ENCODE measurements at places on chromosomes 11 and 22.

DNA sequence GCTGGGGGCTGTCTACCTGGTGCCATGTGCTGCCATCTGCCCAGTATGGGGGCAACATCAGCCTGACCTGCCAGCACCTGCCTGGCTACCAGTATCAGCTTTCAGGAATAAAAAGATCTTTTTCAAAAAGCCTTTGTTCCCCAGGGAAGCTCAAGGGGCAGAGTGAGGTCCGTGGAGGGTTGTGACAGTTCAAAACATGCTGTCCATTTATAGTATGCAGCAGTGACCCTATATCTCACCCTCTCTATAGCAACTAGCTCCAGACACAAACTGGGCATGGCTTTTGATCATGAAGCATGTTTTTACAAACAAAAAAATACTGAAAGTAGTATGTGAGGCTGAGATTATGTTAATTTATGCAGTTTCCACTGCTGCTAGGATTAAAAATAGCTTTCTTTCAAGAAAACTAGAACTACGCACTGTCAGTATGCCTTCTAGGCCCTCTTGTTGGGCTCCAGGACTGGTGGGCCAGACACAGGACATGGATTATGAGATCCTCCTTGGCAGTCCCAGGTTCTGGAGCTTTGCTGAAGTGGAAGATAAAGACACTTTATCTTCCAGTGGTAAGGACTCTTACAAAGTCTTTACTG lies 23.4 kb downstream of the NAV2 start:
- no peak for DNase-seq

DNA sequence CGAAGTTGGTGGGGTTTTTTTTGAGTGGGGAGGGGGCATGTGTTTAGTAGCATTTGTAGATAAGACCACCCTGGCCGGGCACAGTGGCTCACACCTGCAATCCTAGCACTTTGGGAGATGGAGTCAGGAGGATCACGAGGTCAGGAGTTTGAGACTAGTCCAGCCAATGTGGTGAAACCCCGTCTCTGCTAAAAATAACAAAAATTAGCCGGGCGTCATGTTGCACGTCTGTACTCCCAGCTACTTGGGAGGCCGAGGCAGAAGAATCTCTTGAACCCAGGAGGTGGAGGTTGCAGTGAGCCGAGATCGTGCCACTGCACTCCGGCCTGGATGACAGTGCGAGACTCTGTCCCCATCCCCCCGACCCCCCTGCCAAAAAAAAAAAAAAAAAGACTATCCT lies 34.6 kb downstream of the CECR2 start:
- no peak for DNase-seq

GRCh38 chr11:116876656-116877055 lies 39.2 kb upstream of the APOA1 start:
- DNase-seq: no peak

- no peak for DNase-seq
These were observed 392.7 kb downstream of the GUCY1A2 start for GRCh38 chr11:106625566-106625965.

- no peak for DNase-seq
These were observed 180.9 kb downstream of the KIF18A start for GRCh38 chr11:27926981-27927481.

DNA sequence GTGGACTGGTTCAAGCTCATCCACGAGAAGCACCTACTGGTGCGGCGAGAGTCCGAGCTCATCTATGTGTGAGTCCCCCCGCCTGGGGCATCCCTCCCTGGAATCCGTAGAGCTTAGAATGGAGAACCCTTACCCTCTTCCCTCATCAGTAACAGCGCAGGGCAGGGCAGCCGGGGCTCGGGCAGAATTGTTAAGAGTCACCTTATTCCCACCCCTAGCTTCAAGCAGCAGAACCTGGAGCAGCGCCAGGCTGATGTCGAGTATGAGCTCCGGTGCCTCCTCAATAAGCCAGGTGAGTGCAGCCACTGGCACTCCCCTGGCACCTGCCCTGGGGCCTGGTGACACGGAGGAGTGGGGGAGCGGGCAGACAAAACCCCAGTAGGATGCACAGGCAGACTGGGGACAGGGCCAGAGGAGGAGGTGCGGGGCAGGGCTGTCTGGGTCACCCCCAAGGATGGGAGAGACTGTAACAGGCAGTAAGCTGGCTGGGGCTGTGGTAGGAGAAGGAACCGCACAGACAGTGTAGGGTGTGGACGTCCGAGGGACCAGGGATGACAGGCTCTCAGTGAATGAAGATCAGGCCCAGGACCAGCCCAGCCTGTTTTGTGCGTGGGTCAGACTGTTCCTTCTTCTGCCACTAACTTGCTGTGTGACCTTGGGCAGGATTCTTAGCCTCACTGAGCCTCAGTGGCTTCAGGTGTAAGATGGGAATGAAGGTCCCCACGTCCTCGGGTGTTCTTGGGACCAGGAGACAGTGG lies 20.4 kb downstream of the C22orf23 start:
- no peak for DNase-seq

GRCh38 chr11:128616161-128616560 lies 28.8 kb upstream of the ETS1 start:
- no peak for DNase-seq

- peak; percentile 31 for DNase-seq
These were observed 27.0 kb upstream of the AMOTL1 start for GRCh38 chr11:94741022-94741679.

GRCh38 chr11:82980292-82980691 lies 78.8 kb downstream of the DDIAS start:
- DNase-seq: no peak

All from NCI-H1930 (cell line).